ENCODE measurements at places on chromosomes 16 and 17. TPM values are rescaled to one million over a fixed set of nuclear protein-coding genes. Genes with fewer than 3 reads are reported as not detected.

GRCh38 chr17:50206604-50207293 lies 5.3 kb upstream of the COL1A1 start:
- DNase-seq: peak; percentile 97

DNA sequence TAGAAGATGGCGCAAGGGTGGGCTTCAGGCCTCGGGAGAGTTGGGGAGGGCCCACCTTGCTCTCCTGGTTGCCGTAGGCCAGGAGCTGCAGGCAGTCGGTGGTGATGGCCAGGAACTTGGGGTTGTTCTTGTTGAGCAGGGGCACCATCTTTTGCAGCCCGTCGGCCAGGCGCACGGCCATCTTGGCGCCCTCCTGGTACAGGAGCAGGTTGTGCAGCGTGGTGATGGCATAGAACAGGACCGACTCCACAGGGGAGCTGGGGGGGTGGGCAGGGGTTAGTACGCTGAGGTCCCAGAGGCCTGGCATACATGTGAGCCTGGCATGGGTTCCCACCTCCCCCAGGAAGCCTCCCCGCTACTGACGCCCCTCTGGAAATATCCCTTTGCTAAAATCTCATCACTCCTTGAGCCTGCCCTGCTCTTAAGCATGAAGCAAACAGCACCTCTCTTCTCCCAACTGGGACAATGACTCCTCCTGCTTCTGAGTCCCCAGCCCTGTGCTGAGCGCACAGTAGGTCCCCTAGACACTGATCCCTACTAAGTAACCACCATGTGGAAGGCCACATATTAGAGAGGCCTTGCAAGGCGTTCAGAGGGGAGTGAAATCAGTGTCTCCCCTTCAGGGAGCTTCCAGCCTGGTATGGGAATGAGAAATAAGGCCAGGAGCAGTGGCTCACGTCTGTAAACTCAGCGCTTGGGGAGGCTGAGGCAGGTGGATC lies 19.0 kb downstream of the JUP start:
- peak; percentile 12 for DNase-seq

DNA sequence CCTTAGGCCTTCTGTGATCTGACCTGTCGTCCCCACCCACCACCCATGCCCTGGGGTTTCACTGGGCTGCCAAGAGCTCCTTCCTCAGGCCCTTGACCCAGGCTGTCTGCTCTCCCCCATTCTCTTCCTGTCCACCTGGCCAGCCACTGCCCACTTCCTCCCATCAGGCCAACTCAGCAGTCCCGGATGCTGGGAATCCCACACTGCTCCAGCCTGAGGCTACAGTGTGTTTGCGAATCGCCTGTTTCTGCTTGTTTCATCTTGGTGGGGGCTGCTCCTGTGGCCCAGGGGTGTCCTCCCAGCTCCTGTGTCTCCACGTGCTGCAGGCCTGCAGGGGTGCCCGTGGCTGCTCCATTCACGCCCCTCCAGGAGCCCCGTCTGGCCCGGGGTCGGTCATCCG lies 839 bp upstream of the METRN start:
- DNase-seq: no peak

Gene KRT10
- 17.1 TPM for polyA plus RNA-seq

Gene FOXL1
- polyA plus RNA-seq: 2.8 TPM

Gene ITGB3
- 4.6 TPM for polyA plus RNA-seq

Measured in SK-N-SH (cell line).